Panc1 (cell line): ENCODE measurements at places on chromosomes 13 and 19.

- no peak overlapping the region for H3K27ac ChIP-seq
- H3K36me3 ChIP-seq: no peaks in the 10 kb centered on the region
- no peak overlapping the region for H3K4me3 ChIP-seq
- DNase-seq: no peak
- no peaks in the 10 kb centered on the region; the same call in 1 of the 2 replicates for H3K4me1 ChIP-seq
Measured at GRCh38 chr13:101512650-101513049, 60.2 kb downstream of the ITGBL1 start.

DNA sequence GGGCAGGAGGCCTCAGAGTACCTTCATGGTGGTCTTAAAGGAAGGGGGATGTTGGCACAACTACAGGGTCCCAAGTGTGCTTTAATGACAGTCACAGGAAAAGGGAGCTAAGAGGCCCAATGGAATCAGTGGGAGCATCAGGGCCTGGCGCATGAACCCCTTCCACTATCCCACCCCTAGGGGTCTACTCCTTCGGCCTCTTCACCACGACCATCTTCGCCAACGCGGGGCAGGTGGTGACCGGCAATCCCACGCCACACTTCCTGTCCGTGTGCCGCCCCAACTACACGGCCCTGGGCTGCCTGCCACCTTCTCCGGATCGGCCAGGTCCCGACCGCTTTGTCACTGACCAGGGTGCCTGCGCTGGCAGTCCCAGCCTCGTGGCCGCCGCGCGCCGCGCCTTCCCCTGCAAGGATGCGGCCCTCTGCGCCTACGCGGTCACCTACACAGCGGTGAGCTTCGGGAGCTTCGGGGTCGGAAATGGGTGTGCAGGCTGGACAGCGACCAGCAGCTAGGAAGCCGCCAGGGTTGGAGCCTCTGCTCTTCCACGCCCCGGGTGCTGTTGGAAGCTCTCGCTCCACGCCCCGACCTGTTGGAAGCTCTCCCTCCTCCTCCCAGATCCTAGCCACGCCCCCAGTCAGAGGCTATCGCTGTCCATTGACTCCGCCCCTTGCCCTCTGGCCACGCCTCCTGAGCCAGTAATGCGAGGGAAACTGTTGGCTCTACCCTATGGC is 6.0 kb downstream of the PLPPR2 start:
- no peak for DNase-seq
- H3K27me3 ChIP-seq: no peaks in the 10 kb centered on the region
- H3K4me1 ChIP-seq: no peaks in the 10 kb centered on the region; the same call in 1 of the 2 replicates

- H3K27ac ChIP-seq: no peak overlapping the region
- no peaks in the 10 kb centered on the region for H3K36me3 ChIP-seq
- no peaks in the 10 kb centered on the region for H3K27me3 ChIP-seq
Measured at GRCh38 chr13:49855930-49856329, 63.4 kb upstream of the KPNA3 start.

- no peak overlapping the region for H3K4me3 ChIP-seq
- no peaks in the 10 kb centered on the region for H3K36me3 ChIP-seq
- peaks cover 2% of the 10 kb centered on the region for H3K27me3 ChIP-seq
Measured at GRCh38 chr19:18605196-18605545, 1.4 kb downstream of the CRLF1 start.

GRCh38 chr19:39546599-39546998 is 6.6 kb upstream of the EID2 start:
- no peak for DNase-seq
- no peaks in the 10 kb centered on the region for H3K36me3 ChIP-seq
- no peak overlapping the region for H3K27ac ChIP-seq

DNA sequence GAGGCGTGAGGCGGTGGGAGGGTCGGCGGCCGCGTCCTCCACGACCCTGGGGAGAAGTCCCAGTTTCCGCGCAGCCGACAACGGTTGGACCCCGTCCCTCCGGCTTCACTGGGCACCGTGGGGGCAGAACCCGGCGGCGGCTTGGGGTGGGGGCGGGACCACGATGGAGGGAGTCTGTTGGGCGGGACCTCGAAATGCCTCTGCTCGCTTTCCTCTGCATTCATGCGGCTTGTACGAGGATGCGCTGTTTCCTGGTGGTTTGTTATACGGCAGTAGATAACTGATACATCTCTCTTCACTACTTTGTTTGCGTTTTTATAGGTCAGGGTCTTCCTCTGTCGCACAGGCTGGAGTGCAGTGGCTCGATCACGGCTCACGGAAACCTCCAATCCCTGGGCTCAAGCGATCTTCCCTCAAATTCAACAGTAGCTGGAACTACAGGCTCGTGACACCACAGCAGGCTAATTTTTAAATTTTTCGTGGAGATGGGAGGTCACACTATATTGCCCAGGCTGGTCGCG is 24.6 kb upstream of the ZNF846 start:
- DNase-seq: no peak
- peak overlapping the region; percentile 81 for H3K27ac ChIP-seq
- no peaks in the 10 kb centered on the region for H3K27me3 ChIP-seq
- peak overlapping the region; percentile 72 for H3K4me3 ChIP-seq
- H3K4me1 ChIP-seq: no peaks in the 10 kb centered on the region; the same call in 1 of the 2 replicates

DNA sequence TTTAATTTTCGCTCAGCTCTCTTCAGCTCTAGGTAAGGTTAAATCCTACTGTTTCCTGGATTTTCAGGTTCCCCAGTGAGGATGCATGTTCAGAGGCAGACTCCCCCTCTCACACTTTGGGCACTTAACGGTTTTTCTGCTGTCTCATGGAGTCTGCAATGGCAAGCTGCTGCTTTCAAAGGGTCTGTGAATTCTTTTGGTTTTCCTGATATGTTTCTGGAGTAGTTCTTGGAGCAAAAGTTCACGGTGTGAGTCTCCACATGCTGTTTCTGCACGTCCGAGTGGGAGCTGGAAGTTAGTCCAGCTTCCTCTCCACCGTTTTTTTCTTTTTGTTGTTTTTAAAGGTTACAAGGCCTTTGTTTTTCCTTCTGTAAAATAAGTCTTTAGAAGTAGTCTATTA is 35.4 kb downstream of the DNAJC15 start:
- peaks cover 13% of the 10 kb centered on the region for H3K4me1 ChIP-seq
- H3K27me3 ChIP-seq: no peaks in the 10 kb centered on the region

DNA sequence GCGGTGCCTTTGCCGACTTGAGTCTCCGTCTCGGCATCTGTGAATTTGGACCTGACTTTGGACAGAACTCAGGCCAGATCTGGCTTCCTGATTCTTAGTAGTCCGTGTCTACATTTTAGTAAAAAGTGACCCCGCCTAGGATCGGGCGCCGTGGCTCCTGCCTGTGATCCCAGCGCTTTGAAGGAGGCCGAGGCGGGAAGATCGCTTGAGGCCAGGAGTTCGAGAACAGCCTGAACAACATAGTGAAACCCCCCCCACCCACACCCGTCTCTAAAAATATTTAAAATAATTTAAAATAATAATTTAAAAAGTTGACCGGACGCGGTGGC is 849 bp upstream of the TCF3 start:
- peak overlapping the region; percentile 68 for H3K4me3 ChIP-seq
- H3K27me3 ChIP-seq: no peaks in the 10 kb centered on the region
- peaks cover 5% of the 10 kb centered on the region for H3K4me1 ChIP-seq
- peak overlapping the region; percentile 89 for H3K27ac ChIP-seq
- H3K36me3 ChIP-seq: no peaks in the 10 kb centered on the region

DNA sequence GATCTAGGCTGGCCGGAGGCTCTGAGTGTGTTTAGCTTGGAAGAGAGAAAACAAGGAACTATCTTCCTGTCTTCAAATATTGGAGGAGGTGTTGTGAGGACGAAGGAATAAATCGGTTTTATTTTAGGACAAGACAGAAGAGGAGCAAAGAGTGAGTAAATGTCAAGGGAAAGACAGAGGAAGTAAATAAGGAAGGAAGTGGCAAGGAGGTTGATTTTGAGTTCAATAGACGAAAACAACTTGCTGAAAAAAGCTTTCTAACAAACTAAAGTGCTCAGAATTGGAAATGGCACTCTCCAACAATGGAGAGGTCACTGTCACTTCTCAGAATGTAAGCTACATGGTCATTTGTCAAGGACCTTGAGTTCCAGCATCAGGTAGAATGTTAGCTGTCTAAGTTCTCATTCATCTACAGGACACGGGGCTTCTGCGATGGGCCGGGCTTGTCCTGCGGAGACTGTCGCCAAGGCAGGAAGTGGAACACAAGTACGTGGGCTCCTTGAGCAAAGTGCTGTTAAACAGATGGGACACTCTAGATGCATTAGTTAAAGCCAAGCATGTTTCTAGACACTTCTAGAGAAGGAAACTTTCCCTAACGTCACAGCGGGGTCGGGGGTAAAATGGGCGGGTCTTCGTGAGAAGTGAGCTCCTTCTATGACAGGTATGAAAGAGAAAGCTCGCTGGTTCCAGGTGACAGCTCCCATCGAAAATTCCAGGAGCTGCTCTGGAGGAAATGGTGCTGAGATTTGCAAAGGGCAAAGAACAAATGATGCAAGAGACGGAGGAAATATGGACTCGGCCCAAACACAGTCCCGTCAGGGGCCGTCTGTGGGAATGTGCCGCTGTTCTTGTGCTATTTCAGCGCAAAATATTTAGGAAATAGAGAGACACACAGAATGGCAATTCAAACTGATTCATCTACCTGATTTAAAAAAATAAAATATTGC is 103.9 kb upstream of the UBL3 start:
- H3K4me3 ChIP-seq: no peak overlapping the region
- no peaks in the 10 kb centered on the region for H3K27me3 ChIP-seq
- H3K36me3 ChIP-seq: no peaks in the 10 kb centered on the region
- DNase-seq: no peak
- no peak overlapping the region for H3K27ac ChIP-seq

- no peaks in the 10 kb centered on the region; the same call in 1 of the 2 replicates for H3K36me3 ChIP-seq
- H3K27me3 ChIP-seq: no peaks in the 10 kb centered on the region
- H3K4me3 ChIP-seq: peak within 1 kb of the TSS; percentile 59
- H3K4me1 ChIP-seq: no peaks in the 10 kb centered on the region
Measured at GRCh38 chr19:19821366-19821951, at the start of gene ZNF506. Gene ZNF506, minus strand, starts transcription at chr19:19821750. Its CDS starts 147 bp downstream, at chr19:19821603.

GRCh38 chr19:7578127-7578526 is 17.5 kb upstream of the CAMSAP3 start:
- DNase-seq: no peak
- no peak overlapping the region for H3K4me3 ChIP-seq
- no peaks in the 10 kb centered on the region for H3K36me3 ChIP-seq

DNA sequence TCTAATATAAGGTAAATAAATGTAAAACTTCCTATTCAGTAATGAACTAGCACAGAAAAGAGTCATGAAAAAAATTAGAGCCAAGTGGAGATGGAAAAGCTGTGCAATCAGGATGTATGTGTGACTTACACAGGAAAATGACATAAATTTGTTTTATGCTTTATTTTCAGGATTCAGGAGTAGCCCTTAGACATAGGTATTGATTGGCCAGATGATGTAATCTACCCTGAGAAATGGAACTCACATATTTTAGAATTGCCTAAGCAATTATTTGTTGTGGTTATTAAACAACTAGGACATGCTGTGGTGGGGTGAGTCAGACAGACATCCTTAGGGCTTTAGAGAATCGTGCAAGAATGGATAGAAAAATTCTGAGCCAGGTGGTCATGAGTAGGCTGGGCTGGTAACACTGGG is 110.6 kb downstream of the PCDH9 start:
- no peaks in the 10 kb centered on the region for H3K27me3 ChIP-seq
- no peaks in the 10 kb centered on the region; the same call in 1 of the 2 replicates for H3K36me3 ChIP-seq
- peak; percentile 2 for DNase-seq
- no peak overlapping the region for H3K4me3 ChIP-seq
- no peaks in the 10 kb centered on the region for H3K4me1 ChIP-seq

DNA sequence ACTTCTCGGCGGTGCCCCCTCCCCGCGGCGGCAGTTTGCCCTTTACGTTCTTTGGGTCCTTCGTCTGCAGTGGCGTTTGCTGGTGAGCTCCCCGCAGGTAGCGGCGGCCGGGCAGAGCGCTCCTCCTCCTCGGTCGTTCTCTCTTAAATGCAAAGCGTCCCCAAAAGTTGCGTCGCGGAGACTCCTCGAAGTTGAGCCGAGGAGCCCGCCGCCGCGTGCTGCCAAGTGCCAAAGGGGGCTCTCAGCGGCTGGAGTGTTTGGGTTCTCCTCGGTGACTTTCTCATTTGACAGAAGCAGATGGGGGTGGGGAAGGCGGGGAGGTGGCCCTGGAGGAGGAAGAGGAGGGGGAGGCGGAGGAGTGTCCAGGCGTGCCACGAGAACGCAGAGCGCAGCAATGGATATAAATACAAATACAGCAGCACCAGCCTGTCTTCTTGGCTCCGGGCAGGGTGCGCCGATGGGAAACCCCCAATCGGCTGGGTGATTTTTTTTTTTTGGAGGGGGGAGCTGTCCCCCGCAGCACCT is at the start of gene SOX21:
Gene SOX21, minus strand, starts transcription at position 259 of the 525 bp plus-strand sequence. CDS start 496 bp downstream, outside the sequence.
- DNase-seq: no peak
- H3K4me1 ChIP-seq: 0 out of 2 replicates have a peak, but pooled peaks cover 4% of the 10 kb centered on the region
- H3K27ac ChIP-seq: no peak within 1 kb of the TSS
- H3K36me3 ChIP-seq: no peaks in the 10 kb centered on the region
- H3K27me3 ChIP-seq: peaks cover 2% of the 10 kb centered on the region; the same call in 1 of the 2 replicates

GRCh38 chr19:12364391-12365235 is 870 bp downstream of the ZNF442 start:
- H3K4me1 ChIP-seq: 0 out of 2 replicates have a peak, but pooled peaks cover 3% of the 10 kb centered on the region
- no peaks in the 10 kb centered on the region for H3K27me3 ChIP-seq
- DNase-seq: no peak
- no peaks in the 10 kb centered on the region for H3K36me3 ChIP-seq

- no peaks in the 10 kb centered on the region for H3K4me1 ChIP-seq
- H3K27me3 ChIP-seq: no peaks in the 10 kb centered on the region
- no peaks in the 10 kb centered on the region for H3K36me3 ChIP-seq
Measured at GRCh38 chr13:59413126-59413525, 750.6 kb downstream of the DIAPH3 start.

DNA sequence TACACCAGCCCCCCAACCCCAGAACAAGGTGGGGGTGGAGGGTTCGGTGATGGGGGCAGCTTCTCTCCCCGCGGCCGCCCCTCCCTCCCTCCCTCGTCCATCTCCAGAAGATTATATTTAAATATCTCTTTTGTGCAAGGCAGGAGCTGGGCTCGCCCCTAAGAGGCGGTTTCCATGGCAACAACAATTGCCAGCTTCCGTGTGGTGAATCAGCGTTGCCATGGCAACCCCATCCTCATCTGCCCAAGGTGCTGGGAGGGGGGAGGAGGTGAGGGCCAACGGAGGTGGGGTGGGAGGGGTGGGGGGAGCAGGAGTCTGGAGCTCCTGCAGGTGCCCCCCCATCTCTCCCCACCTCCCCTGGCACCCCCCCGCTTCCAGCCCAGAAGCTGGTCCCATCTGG is 46.4 kb downstream of the CELF5 start:
- no peaks in the 10 kb centered on the region; the same call in 1 of the 2 replicates for H3K27me3 ChIP-seq
- H3K27ac ChIP-seq: no peak overlapping the region
- no peaks in the 10 kb centered on the region for H3K36me3 ChIP-seq
- no peak overlapping the region for H3K4me3 ChIP-seq

- DNase-seq: no peak
- H3K36me3 ChIP-seq: no peaks in the 10 kb centered on the region
- no peaks in the 10 kb centered on the region for H3K27me3 ChIP-seq
- H3K4me1 ChIP-seq: no peaks in the 10 kb centered on the region
Measured at GRCh38 chr13:36512771-36513170, 80.5 kb downstream of the CCNA1 start.

DNA sequence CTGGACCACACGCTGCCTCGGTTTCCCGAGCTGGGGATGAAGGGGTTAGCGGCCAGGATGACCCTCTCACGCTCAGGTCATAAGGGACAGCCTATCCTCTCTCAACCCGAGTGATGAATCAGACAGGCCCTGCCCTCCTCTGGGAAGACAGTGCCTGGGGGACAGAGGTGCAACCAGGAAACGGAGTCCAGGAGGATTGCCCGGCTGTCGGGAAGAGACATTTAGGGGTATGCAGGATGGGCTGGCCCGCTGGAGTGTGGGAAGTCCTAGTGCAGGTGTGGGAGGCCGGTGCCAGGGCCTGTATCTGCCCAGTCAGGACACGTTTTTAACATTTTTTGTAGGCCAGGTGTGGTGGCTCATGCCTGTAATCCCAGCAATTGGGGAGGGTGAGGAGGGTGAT is 8.3 kb downstream of the LSM7 start:
- H3K4me1 ChIP-seq: no peaks in the 10 kb centered on the region; the same call in 1 of the 2 replicates
- no peaks in the 10 kb centered on the region for H3K27me3 ChIP-seq
- no peak overlapping the region for H3K4me3 ChIP-seq
- H3K36me3 ChIP-seq: no peaks in the 10 kb centered on the region
